NCI-H446 treated with DMSO at 0.1 percent for 48 hours (cell line): ENCODE measurements at places on chromosomes 16 and 17.

GRCh38 chr17:14317383-14317782 is 16.5 kb downstream of the HS3ST3B1 start:
- DNase-seq, result no peak

GRCh38 chr17:16129441-16130205 is 85.7 kb downstream of the NCOR1 start:
- no peak for DNase-seq

- DNase-seq, result no peak
Measured at GRCh38 chr17:31074772-31075555, 19.8 kb upstream of the NF1 start.

DNA sequence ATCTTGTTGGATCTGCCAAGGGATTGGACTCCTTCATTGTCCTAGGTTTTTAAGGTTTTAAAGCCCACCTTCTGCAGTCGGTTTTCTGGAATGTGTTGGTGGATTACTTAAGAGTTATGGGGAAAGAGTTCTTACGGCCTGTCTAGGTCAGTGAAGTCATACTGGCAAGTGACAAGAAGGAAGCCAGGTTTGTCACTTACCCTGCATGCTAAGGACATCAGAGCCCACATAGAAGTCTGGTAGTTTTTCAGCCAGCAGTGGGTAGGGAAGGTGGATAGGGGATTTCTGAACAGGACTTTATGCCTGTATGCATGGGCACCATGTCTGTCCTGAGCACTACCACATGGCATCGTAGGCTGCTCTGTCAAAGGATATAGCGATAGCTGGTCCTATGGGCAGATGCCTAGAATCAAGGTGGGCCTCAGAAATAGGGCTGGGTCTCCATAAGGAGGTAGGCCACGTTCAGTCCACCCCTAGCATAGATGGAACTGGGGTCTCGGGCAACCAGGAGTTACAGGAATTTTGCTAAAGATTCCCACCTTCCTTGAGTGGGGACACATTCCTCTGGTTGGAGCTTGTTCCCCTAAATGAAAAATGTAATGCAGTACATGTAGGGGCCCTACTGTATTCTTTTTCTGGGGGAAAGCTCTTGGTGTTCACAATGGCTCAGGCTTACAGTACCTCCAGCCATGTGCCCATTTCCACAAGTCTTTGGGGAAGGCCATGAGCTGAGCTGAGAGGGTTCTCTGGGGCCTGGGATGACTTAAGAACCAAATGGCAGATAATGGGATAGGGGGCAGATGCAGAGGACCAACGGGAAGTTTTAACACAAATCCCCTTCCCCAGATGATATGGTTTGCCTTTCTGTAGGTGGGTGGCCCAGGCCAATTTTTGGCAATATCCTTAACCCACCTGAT is 27.5 kb downstream of the TRPV2 start:
- no peak for DNase-seq

- DNase-seq, result no peak
Measured at GRCh38 chr17:41555105-41555887, 16.6 kb downstream of the KRT9 start.
